ENCODE measurements at places on chromosomes 5 and 9. TPM values are rescaled to one million over a fixed set of nuclear protein-coding genes. Genes with fewer than 3 reads are reported as not detected.

DNA sequence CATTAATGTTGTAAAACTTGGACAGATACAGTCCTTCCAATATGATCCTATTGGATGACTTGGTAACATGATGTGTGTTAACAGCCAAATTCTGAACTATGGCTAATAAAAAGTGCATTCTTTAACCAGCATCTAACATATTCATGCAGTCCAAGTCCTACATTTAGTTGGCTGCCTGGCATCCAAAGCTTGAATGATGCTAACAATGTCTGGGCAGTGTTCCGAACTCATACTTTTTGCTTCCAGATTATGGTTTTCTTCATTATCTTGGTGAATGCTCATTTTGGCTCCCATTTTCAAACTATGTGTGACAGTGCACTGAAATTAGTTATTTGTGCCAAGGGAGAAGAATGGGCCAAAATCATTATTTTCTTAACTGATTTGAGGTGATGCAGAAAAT is 2.8 kb downstream of the FAM174A start:
- DNase-seq, result no peak

GRCh38 chr5:132479111-132479951 is 11.2 kb downstream of the IRF1 start:
- DNase-seq, result no peak

GRCh38 chr9:21668516-21668915 is 133.9 kb upstream of the MTAP start:
- DNase-seq, result no peak

- DNase-seq, result no peak
Observed at GRCh38 chr5:31630931-31631330, 8.0 kb upstream of the PDZD2 start.

DNA sequence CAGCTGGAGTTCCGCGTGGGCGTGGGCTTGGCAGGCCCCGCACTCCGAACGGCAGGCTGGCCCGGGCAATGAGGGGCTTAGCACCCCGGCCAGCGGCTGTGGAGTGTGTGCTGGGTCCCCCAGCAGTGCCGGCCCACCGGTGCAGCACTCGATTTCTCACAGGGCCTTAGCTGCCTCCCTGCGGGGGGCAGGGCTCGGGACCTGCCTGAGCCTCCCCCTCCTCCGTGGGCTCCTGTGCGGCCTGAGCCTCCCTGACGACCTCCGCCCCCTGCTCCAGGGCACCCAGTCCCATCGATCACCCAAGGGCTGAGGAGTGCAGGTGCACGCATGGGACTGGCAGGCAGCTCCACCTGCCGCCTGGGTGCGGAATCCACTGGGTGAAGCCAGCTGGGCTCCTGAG is 191.8 kb downstream of the CYLC2 start:
- no peak for DNase-seq

GRCh38 chr9:19698960-19699359 is 89.9 kb downstream of the SLC24A2 start:
- no peak for DNase-seq

GRCh38 chr5:110150199-110150598 is 460.5 kb downstream of the MAN2A1 start:
- DNase-seq, result no peak

DNA sequence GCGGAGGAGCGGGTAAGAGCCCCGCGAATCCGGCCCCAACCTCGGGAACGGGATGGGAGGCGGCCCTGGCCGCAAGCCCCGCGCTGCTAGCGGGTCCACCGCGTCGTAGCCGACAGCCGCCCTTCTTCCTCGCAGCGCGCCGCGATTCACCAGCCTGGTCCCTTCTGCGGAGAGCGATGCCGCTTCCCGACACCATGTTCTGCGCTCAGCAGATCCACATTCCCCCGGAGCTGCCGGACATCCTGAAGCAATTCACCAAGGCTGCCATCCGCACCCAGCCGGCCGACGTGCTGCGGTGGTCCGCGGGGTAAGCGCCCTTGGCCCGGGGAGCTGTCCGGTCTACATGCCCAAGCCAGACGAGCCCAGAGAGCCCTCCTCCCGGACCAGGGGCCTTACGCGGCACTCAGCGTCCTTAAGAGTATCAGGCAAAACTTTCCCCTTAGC is 335 bp downstream of the ROPN1L start:
- DNase-seq, result no peak

DNA sequence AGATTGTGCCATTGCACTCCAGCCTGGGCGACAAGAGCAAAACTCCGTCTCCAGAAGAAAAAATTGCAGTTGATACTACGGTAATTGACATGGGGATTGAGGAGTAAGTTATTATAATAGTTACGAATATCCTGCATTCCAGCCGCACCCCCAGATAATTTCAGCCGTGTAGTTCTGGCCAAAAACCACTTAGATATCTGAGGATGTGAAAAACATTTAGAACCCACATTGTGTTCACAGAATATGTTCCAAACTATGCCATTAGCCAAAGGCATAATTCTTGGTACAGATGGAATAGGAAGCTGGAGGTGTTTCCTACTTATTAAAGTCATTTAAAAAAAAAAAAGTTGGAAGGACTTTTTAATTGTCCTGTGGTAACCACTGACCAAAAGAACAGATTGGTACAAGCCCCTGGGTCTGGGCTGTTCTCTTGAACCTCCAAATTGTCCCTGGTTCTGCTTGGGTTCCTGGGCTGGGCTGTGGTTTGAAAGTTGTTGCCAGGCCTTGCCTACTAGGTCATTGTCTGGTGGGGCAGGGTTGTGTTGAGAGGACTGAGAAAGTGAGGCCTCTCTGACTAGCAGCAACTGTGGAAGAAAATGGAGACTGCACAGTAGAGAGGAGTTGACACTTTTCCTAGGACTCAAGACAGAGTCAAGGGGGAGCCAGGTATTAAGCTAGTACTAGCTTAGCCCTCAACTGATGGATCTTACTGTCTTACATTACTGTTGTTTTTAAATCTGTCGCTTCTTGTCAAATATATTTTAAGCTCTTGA is 198.8 kb downstream of the NR3C1 start:
- DNase-seq, result no peak

DNA sequence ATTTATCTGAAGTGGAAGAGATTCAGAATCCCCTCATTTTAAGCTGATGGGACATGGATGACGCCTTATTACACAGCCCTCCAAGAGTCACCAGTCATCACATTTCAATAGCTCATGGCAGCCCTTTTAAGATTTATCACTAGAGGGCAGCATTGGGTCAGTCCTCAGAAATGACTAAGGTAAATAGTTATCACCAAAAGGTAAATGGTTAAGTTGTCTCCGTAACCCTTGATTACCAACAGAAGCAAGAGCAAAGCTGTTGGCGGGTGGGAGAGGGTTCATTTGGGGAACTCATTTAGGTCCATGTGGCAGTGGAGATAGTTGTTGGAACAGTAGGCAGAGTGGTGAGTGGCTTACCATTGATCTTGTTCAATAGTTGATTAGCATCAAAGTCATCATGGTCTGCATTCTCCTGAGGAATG is 12.0 kb upstream of the C9 start:
- DNase-seq, result no peak

GRCh38 chr5:136269973-136270372 is 77.0 kb upstream of the SMIM32 start:
- DNase-seq, result no peak

- DNase-seq, result no peak
Observed at GRCh38 chr9:38671372-38671731, 48.6 kb downstream of the FAM240B start.

GRCh38 chr5:154437281-154437965 is 8.4 kb upstream of the SAP30L start:
- DNase-seq, result no peak

DNA sequence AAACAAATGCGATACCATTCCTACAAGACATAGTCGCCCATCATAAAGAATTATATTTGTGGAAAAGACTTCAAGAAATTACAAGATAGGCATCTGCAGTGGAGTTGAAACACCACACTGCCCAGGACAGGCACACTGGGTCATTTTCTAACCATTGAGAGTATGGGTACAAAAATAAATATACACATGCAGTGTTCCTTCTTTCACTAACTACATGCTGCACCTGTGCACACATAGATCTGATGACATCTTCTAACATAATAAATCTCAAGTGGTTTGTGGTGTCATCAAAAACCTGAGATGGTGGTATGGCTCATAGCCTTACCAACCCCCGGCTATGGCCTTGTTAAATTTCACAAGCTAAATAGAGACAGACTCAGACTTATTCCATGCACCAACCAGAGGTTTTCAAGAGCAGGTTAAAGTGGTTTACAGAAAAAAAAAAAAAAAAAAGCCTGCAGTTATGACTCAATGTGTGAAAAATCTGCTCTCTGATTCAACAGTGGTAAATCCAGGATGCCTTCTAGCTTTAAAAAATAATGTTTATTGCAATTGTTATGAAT is 12.4 kb upstream of the NFIB start:
- DNase-seq, result no peak

- DNase-seq, result no peak
Observed at GRCh38 chr5:169670769-169671525, 33.9 kb downstream of the DOCK2 start.

The SPINK5 gene
- total RNA-seq, result not detected

The OR1J1 gene
- not detected for total RNA-seq

The MVB12B gene
- total RNA-seq, result 18.4 TPM

The RANBP17 gene
- total RNA-seq, result 8.4 TPM

The PCDHGA12 gene
- 26.0 TPM for total RNA-seq

The SCGB3A2 gene
- total RNA-seq, result not detected

All from thoracic aorta (tissue), 2 donors.